H1 (cell line): ENCODE measurements at places on chromosomes 4 and X. TPM values are rescaled to one million over a fixed set of nuclear protein-coding genes. Genes with fewer than 3 reads are reported as not detected.

GRCh38 chrX:43853225-43853828 is 28.9 kb downstream of the MAOB start:
- H3K4me1 ChIP-seq, result no peaks in the 10 kb centered on the region
- no peak for DNase-seq

GRCh38 chr4:43331226-43332051 is 438.9 kb downstream of the GRXCR1 start:
- H3K4me1 ChIP-seq, result no peaks in the 10 kb centered on the region
- H3K36me3 ChIP-seq, result no peaks in the 10 kb centered on the region
- DNase-seq, result no peak
- no peak overlapping the region for H3K27ac ChIP-seq

- no peak for DNase-seq
- H3K36me3 ChIP-seq, result no peaks in the 10 kb centered on the region
- H3K4me1 ChIP-seq, result peaks cover 11% of the 10 kb centered on the region
- no peak overlapping the region for H3K4me3 ChIP-seq
- H3K27ac ChIP-seq, result no peak overlapping the region
- H3K27me3 ChIP-seq, result no peaks in the 10 kb centered on the region
These were observed 9.2 kb upstream of the FHDC1 start for GRCh38 chr4:152926959-152927358.

GRCh38 chr4:147117431-147117830 is 171.8 kb upstream of the TTC29 start:
- no peak overlapping the region for H3K27ac ChIP-seq
- no peak for DNase-seq
- H3K4me3 ChIP-seq, result no peak overlapping the region
- H3K27me3 ChIP-seq, result no peaks in the 10 kb centered on the region
- H3K36me3 ChIP-seq, result no peaks in the 10 kb centered on the region

LNX1 gene
- total RNA-seq, result 3.1 and 3.8 TPM in 2 replicates

PABPC1L2B gene
- 0.59 and 1.7 TPM in 2 replicates for total RNA-seq

ZCCHC18 gene
- 2.6 and 3.7 TPM in 2 replicates for total RNA-seq
